ENCODE measurements at places on chromosomes 16 and 17. TPM values are rescaled to one million over a fixed set of nuclear protein-coding genes. Genes with fewer than 3 reads are reported as not detected.

The C16orf96 gene
- total RNA-seq: not detected

GRCh38 chr16:50372611-50373344 lies 4.0 kb upstream of the BRD7 start:
- ATAC-seq: peak; percentile 71

The GDPD3 gene
- 1.9 TPM for total RNA-seq

The PITPNM3 gene
- 87.7 TPM for total RNA-seq

GRCh38 chr17:9830711-9831110 lies 5.0 kb downstream of the GLP2R start:
- ATAC-seq: no peak

The SMG1 gene
- total RNA-seq: 93.6 TPM

GRCh38 chr16:72561-73548 lies at the start of gene RHBDF1:
RHBDF1 (minus strand) TSS chr16:72631; CDS start chr16:65015, 7,616 bp downstream.
- ATAC-seq: peak; percentile 66

- ATAC-seq: no peak
Observed at GRCh38 chr17:39640591-39641031, 3.7 kb downstream of the STARD3 start.

- ATAC-seq: no peak
Observed at GRCh38 chr16:55003916-55004315, 73.3 kb downstream of the IRX5 start.

The PFAS gene
- total RNA-seq: 15.0 TPM

The ADAP2 gene
- total RNA-seq: 10.6 TPM

The TBC1D3L gene
- total RNA-seq: 9.2 TPM

The SYCE1L gene
- 1.2 TPM for total RNA-seq

- no peak for ATAC-seq
Observed at GRCh38 chr16:22397931-22398330, 23.5 kb upstream of the CDR2 start.

DNA sequence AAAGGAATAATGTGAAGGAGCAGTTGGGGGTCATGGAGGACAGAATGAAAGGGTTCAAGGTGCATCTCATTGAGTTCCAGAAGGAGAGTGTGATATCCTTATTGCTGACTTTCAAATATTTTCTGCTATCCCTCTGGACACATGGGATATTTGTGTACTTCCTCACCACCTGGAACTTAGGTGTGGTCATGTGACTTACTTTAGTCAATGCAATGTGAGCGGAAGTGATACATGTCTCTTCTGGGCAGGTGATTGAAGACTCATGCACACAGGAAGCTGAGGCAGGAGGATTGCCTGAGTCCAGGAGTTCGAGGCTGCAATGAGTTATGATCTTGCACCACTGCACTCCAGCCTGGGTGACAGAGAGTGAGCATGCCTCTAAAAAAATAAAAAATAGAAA lies 36.7 kb upstream of the TANC2 start:
- no peak for ATAC-seq

The CACNG1 gene
- total RNA-seq: not detected

DNA sequence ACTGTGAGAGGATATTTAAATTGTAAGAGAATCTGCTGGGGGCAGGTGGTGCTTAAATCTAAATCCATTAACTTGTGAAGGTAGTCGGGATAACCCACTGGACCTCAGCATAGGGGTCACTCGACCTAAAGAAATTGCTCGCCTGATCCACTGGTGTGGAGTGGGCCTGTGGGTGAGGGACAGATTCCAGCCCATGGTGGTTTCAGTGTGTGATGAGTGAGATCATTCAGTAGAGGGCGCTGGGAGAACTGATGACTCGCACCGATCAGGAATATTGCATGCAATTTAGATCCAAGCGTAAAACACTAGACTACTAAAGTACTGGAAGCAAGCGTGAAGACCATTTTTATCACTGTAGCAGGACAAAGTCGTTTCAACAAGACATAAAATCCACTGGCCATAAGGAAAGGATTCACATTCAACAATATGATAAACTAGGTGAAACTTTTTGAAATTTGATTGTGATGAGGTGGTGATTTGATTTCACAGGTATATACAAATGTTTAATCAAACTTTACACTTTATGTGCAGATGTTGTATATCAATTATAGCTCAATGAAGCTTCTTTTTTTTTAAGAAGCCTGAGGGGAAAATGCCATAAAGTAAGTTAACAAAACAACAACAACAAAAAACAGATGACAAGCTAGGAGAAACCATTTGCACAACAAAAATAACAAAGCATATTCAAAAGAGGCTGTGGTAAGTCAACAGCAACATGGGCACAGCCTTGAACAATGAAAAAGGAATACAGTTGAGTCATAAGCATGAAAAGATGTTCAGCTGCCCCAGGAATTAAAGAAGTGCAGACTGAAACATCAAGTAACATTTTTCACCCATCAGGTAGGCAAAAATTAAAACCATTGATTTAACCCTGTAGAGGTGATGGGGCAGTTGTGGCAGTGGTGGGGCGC lies 7.5 kb upstream of the TMEM170A start:
- ATAC-seq: peak; percentile 92

DNA sequence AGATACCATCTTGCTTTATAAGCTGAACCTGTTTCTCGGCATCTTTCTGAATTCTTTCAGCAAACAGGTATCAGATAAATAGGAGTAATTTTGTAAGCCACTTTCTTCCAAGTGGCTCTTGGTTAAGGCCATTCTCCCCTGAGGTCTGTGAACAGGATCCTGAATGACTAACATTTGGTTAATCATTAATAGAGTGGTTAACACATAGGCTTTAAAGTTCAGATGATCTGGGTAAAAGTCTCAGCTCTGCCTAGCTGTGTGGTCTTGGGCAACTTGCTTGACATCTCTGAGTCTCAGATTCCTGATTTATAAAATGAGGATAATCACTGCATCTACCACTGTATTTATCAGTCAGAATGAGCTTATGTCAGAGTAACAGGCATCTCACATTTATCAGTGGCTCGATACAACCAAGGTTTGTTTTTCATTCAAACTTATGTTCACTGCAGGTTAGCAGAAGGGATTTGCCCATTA lies 44.4 kb upstream of the ANKFN1 start:
- no peak for ATAC-seq

GRCh38 chr17:59331929-59332748 lies 684 bp downstream of the YPEL2 start:
- peak; percentile 32 for ATAC-seq

The NPIPA1 gene
- total RNA-seq: 102 TPM

The SMIM36 gene
- not detected for total RNA-seq

The ZP2 gene
- not detected for total RNA-seq

- no peak for ATAC-seq
Observed at GRCh38 chr16:86534779-86535615, 20.0 kb downstream of the MTHFSD start.

- ATAC-seq: peak; percentile 69
Observed at GRCh38 chr16:66608241-66609138, 4.0 kb downstream of the CMTM3 start.

- ATAC-seq: peak; percentile 70
Observed at GRCh38 chr16:1610071-1610898, 1.6 kb downstream of the IFT140 start.

The IL34 gene
- 4.1 TPM for total RNA-seq

- no peak for ATAC-seq
Observed at GRCh38 chr17:13587487-13588338, 14.0 kb downstream of the HS3ST3A1 start.
